ENCODE measurements at places on chromosomes 3 and 15.
A peak's percentile ranks its signal among the peaks of the same experiment; 100 is the strongest.

DNA sequence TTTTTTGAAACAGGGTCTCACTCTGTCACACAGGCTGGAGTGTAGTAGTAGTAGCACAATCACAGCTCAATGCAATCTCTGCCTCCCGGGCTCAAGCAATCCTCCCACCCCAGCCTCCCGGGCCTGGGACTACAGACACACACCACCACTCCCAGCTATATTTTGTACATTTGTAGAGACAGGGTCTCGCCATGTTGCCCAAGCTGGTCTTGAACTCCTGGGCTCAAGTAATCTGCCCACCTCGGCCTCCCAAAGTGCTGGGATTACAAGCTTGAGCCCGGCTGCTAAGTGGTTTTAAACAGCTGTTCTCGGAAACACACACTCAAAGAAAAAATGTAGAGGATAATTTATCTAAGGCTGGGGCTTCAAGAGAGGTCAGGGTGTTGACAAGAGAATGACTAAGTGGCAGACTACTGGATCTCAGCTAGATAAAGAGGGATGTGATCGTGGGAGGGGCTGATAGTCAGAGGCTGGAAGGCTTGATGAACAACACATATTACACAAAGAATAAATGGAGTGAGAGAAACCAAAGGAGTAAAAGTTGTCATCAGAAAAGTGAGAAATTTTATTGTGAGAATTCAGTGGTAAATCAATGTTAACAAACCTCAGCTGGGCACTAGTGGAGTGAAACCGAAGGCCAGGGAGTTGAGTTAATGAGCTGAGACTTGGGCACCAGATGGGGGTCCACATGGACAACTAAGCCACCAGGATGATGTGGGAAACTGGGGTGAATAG, 6.7 kb downstream of the CCR5AS start:
- no peak for DNase-seq

DNA sequence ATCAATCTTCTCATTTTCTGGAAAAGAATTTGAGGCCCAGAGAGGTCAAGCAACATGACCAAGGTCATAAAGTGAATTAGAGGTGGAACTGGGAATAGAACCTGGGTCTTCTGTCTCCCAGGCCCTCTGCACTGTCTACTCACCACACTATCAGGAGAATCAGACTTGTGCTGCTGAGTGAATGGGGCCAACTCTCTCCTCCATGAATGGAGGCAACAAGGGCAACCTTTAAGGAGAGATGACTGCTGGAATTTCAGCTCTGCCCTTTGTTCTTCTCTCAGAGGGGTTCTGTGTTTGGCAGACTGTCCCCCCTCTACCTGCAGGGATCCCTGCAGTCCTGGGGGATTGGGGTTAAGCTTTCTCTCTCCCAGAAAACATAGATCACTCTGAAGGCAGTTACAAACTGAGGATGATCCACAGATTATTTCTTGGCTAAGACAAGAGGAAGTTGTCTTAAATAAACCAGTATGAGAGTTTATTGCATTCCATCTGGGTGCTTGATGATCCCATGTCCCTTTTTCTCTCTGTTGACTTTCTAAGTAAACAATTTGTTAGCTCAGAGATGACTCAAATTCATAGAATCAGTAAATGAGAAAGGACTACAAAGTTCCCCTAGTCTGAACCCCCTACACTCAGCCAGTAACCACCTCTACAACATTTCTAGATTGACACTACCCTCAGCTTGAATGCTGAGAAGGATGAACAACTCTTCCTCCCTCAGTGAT, 99.0 kb upstream of the LIPC start:
- peak; percentile 85 for DNase-seq

DNA sequence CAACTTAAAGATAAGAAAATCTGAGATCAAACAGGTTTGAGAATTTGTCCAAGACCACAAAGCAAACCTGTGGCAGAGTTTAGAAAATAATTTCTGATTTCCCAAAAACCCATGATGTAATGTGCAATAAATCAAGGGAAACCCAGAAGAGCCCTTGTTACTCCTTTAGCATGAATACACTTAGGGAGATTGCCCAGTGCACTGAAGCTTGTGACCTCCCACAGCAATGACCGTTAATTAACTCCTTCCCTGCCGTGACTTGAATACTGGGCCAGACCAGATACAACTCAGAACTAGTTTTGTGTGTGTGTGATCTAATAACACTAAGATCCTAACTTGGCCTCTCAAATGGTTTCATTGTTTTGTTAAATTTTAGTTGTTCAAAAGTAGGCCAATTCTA, 2.5 kb downstream of the PRKAR2A start:
- DNase-seq, result no peak

- no peak for DNase-seq
These were observed 909.2 kb upstream of the EPHA6 start for GRCh38 chr3:95905182-95905581.

DNA sequence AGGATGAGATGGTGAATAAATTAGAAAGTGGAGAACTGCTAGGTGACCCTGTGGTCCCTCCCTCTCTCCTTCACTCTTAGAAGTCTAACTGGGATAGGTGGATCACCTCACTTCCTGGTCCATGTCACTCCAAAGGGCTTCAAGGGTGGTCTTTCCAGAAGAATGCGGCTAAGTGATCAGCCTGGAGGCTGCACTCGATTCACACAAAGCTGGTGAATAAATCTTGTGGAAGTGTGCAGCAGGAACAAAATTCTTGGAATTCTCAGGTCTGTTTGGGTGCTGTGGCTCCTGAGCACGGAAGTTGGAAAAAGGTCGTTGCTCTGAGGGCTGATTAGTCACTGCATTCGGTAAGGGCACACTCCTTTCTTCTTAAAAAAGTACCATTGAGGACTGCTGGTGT, 46.3 kb downstream of the GASK1A start:
- no peak for DNase-seq

DNA sequence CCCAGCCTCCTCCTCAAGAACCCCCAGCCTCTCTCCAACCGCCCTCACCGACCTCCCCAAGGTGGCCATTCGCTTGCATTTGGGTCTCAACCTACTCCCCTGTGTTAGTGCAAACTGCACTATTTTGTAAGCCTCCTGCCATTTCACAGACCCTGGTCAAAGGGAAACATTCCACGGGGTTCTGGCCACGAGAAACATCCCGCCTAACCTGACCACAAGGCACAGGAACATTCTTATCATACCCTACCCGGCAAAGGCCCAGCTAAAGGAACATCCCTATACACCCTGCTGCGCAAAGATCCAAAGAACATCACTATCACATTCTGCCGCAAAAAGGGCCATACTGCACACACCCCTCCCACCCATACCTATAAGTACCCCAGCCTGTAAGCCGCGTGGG, 22.9 kb downstream of the RPSA start:
- DNase-seq, result no peak

DNA sequence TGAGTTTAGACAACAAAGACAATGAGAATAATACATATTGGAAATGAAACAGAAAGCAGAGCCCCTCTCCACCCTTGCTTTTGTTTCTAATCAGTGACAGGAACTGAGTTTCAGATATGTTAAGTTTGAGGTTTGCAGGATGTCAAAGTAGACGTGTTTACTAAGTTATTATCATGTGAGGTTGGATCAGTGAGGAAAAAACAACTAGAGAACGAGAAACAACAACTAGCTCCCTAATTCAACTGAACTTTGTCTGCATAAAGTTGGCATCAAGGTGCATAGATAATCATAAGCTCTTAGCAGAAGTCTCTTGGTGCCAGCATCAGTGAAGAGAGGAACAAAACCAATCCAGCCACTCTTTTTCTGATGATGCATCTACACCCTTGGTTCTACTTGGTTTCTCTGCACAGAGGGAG, 491.1 kb upstream of the NR2F2 start:
- DNase-seq, result no peak

DNA sequence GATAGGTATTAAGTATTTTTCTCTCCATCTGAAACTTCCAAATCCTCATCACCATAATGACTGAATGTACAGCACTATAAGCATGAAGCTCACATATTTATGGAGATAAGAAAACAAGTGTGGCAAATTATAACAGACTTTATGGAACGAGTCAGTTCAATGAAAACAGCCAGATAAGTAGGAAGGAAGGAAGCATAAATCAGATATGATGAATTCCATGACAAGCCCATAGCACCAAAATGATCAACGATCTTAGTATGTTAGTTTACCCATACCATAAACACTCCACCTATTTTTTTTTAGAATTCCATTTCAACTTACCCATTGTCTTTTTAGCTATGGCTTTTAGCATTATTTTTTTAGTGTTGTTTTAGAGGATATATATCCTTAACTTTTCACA, 169.5 kb downstream of the TNIK start:
- no peak for DNase-seq

DNA sequence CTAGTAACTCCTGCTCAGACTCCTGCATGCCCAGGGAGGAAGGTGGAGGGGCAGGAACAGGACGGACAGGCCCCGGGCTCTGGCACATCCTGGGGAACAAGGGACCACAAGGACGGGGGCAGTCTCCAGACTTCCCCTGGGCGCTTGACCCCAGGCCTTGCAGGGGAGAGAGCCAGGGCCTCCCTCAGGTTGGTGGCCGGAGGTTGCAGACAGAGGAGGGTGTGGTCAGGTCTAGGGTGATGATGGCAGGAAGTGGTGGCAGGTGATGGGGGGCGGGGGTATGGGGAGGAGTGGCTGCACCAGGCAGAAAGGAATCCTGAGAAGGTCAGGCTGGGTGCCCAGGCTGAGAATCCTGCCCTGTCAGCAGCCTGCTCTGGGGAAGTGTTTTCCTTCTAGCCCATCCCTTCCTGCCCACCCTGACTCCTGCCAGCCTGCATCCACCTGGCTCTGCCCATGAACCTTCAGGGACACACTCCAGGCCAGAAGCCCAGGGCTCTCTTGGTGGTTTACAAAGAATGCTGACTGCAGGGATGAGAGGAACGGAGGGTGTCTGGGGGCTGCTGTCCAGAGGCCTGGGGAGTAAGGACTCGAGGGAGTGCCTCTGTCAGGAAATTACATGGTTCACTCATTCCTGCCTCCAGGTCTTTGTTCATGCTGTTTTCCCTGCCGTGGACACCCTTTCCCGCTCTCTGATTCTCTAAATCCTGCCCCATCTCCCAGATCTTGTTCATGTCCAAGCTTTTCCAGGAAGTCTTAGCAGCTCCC, 15.8 kb downstream of the LOXL1 start:
- no peak for DNase-seq

DNA sequence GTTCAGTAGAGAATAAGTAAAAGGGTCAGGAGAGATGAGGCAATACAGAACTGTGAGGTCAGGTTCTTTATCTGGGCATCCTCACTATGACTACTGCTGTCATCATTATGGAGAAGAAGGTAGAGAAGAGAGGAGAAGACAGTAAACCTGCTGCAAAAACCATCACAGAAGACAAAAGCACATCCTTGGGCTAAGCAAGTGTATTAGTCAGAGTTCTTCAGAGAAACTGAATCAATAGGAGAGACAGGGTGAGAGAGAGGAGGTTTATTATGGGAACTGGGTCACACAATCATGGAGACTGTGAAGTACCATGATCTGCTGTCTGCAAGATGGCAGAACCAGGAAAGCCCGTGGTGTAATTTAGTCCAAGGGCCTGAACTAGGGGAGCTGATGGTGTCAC, 9.5 kb upstream of the ABHD17C start:
- DNase-seq, result no peak

GRCh38 chr3:38297947-38298711, 16.0 kb downstream of the SLC22A14 start:
- DNase-seq, result peak; percentile 14

GRCh38 chr3:127477396-127477795, 113.1 kb downstream of the TPRA1 start:
- no peak for DNase-seq
